GM04503 (cell line): ENCODE measurements at places on chromosomes 12 and 14.

- DNase-seq: peak; percentile 35
These were observed 43.8 kb downstream of the ANO6 start for GRCh38 chr12:45259675-45260074.

- DNase-seq: no peak
These were observed 101.2 kb upstream of the ATF7IP start for GRCh38 chr12:14264316-14264715.

GRCh38 chr14:29637411-29637810 is 290.2 kb downstream of the PRKD1 start:
- peak; percentile 34 for DNase-seq

- no peak for DNase-seq
These were observed 82.6 kb upstream of the ARHGAP5 start for GRCh38 chr14:31994391-31995033.

DNA sequence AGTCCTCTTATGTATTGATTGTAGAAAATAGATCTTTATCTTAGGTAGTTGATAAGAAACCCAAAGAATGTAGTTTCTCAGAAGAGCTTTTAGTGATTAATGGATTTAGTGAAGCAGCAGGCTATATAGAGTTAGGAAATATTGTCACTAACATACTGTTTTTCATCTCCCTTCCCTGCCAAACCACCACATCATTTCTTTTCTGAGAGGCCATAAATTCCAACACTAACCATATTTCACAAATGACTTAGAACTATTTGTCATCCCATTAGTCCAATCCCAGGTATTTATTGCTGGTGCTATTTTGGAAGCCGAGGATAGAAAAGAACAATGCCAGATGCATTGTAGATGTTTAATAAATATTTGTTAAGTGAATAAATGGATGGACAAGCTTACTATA is 185.7 kb downstream of the KICS2 start:
- peak; percentile 28 for DNase-seq

GRCh38 chr14:101072945-101073597 is 169.5 kb upstream of the RTL1 start:
- peak; percentile 47 for DNase-seq

DNA sequence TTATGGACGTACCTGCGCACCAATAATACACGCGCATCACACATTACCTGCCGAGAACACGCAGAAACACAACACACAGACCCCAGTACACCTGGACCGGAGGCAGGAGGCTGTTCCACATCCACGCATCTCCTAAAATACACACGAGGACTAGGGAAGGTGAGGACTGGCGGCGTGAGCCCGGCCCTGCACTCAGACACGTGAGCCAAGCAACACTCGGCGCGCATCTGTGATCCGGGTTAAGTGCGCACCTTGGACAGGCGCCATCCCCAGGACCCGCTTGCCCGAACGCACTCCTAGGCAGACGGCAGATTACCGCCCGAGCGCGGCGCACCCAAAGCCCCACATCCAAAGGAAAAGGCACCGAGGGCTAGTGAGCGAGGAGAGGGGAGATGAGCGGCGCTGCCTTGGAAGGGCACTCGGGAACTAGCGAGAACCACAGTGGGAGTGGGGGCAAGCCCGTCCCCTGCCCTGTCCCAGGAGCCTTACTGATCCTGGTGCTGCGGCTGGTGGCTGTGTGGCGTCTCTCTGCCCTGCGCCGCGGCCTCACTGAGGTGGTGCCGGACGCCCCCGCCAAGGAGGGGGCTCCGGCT is 417 bp downstream of the GLS2 start:
- no peak for DNase-seq

GRCh38 chr12:31321897-31322228 is 4.1 kb downstream of the SINHCAF start:
- DNase-seq: no peak

DNA sequence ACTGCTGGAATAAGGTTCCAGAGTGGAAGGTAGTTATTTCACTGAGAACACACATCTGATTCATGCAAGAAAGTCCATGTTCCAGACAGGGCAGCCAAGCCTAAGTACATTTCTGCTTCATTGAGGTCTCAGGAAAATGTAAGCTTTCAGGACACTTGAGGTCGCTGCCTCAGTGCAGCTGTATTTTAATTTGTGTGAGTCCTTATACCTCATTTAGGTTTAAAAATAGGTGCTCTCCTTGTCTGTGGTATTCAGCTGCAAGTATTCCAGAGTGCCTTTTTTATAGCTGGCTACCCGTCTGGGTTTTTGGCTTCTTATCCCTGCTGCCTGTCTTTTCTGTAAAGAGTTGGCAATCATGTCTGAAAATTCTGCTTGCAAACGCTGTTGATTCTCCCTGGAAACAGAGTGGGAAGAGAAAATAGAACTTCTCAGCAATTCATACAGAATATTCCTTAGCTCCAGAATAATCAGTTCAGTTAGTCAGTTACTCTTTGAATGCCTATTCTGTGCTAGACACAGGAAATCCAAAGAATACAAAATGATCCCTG is 45.3 kb upstream of the PLBD1 start:
- DNase-seq: no peak

- DNase-seq: no peak
These were observed 34.1 kb downstream of the IFT43 start for GRCh38 chr14:76019676-76020075.

DNA sequence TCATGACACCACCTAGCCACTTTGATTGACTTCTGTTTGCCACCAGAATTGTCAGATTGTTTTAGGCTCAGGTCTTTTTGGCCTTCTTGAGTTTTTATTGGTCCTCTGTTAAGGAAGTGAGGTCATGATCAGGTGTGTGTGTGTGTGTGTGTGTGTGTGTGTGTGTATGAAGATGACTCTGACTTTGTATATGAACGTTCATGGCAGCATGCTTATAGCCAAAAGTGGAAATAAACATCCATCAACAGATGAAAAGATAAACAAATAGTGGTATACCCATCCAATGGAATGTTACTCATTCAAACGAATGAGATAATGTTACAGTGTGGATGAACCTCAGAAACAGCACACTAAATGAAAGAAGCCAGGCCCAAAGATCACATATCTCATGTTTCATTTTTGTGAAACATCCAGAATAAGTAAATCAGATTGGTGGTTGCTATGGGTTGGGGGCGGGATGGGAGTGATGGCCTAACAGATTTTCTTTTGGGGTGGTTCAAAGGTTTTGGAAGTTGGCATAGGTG is 258.6 kb downstream of the KTN1 start:
- DNase-seq: no peak

DNA sequence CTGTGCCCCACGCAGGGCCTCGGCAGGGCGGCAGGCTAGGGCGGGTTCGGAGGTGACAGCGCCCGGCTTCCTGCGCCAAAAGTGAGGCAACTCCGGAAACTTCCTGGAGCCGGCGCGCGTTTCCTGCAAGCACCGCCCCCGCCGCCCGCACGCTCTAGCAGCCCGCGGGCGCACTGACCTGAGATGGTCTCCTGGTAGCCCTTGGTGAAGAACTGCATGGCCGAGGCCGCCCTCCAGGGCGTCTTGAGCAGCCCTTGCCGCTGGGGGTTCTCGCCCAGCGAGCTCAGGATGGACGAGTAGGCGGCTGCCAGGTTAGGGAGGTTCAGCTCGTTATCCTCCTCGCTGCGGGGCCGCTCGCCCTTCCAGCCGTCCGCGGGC is 494 bp downstream of the GCH1 start:
- DNase-seq: no peak

DNA sequence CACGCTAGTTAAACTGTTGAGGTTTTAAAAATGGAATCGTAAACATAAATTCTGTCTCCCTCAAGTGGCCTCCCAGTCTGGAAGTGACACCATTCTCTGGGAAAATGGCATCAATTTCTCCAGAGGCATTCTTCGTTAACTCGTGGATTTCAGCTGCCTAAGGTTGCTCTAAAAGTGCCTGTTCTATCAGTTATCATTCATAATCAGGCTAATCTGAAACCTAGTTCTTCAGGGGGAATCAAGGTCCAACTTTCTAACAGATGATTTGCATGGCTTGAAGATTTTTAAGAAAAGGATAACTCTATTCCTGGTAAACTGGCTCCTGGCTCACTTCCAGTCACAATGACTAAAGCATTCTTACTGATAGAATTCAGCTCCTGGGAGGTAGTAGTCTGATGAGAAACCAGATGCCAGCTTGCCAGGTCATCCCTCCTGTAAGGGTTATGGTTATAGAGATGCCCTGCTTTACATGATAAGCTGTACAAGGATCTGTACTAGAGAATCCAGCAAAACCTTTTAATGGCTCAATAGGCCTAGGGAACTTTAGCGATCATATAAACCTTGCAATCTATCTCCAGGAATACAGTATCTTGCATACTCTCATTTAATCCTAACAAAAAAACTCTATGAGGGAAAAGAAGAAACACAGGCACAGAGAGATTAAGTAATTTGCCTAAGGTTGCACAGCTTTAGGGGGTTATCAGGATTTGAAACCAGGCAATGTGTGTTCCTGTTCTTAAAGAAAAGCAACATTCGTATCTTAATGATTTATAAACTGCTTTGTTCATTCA is 1.5 kb downstream of the L3HYPDH start:
- DNase-seq: peak; percentile 75

GRCh38 chr12:124481772-124482566 is 85.4 kb downstream of the NCOR2 start:
- DNase-seq: no peak

DNA sequence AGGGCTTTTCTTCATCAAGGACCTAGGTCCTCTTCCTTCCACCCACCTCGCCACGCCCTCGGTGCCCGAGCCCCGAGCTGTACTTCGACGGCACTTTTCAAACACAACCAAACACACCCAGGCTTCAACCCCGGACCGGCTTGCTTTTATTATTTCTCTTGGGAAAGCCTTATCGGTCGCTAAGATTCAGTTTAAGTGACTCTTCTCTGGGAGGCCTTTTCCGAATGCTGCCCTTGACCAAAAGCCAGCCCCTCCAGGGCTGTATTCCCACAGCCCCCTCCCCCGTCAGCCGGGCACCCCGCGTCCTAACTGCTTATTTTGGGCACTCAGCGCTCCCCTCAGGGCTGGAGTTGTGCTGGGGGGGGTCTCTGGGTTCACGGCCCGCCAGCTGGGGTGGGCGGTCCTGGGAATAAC is 644 bp upstream of the PPP4R4 start:
- no peak for DNase-seq

DNA sequence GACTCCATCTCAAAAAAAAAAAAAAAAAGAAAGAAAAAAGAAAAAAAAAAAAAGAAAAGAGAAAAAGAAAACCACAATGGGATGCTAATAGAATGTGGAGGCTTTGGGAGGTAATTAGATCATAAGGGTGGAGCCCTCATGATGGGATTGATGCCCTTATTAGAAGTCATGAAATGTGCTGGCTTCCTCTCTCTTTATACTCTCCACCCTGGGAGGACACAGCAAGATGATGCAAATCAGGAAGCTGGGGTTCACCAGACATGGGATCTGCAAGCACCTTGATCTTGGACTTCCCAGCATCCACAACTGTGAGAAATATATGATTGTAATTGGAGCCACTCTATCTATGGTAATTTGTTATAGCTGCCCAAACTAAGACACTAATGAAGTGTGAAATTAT is 13.4 kb upstream of the DRAM1 start:
- no peak for DNase-seq

GRCh38 chr12:121637231-121637914 is 11.0 kb downstream of the ORAI1 start:
- DNase-seq: no peak

DNA sequence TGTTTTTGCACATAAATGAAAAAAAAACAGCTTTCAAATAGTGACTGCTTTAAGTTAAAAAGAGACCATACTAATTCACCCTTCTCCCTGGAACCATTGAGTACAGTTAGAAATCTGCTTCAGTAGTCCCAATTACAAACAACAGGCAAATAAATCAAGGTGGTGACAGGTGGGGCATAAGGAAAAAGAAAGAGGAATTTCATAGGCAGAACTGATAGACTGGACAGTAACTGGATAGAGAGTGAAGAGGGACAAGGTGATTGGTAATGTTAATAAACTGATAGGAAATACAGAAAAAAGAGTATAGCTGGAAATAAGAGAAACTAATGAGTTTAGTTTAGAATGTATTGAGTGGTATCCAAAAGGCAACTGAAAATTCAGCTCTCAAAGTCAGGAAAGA is 56.0 kb downstream of the SLC41A2 start:
- DNase-seq: no peak

- peak; percentile 99 for DNase-seq
These were observed 4.3 kb downstream of the DLST start for GRCh38 chr14:74886001-74886400.

DNA sequence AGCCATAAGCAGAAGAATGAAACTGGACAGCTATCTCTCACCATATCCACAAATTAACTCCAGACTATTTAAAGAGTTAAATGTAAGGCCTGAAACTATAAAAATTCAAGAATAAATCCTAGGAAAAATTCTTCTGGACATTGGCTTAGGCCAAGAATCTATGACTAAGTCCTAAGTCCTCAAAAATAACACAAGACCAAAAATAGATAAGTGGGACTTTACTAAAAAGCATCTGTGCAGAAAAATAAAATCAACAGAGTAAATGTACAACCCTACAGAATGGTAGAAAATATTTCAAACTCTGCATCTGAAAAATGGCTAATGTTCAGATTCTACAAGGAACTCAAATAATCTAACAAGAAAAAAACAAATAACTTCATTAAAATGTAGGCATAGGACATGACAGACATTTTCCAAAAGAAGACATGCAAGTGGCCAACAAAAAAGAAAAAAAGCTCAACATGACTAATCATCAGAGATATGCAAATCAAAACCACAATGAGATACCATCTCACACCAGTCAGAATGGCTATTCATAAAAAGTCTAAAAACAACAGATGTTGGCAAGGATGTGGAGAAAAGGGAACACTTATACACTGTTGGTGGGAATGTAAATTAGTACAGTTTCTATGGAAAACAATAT is 61.0 kb upstream of the PPFIA2 start:
- no peak for DNase-seq

GRCh38 chr14:92974541-92975345 is 51.8 kb downstream of the CHGA start:
- DNase-seq: no peak

- peak; percentile 75 for DNase-seq
These were observed 38.2 kb upstream of the MAP1LC3B2 start for GRCh38 chr12:116520801-116521471.

DNA sequence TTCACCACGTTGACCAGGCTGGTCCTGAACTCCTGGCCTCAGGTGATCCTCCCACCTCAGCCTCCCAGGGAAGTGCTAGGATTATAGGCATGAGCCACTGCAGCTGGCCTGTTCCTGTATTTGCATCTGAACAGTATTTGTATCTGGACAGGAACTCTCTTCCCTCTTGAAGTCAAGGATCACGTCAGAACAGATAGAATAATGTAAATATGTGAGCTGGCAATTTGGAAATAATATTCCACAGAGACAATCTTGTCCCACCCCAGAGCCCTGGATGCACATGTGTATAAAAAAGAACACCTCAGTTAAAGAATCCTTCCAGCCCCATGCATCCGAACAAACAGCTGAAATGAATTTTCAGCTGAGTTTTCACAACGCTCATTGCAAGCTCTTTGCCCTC is 118.3 kb downstream of the VEZT start:
- no peak for DNase-seq
